ENCODE measurements at places on chromosomes 1 and 21. TPM values are rescaled to one million over a fixed set of nuclear protein-coding genes. Genes with fewer than 3 reads are reported as not detected.

Gene MAP3K21
- total RNA-seq, result 1.3 TPM

GRCh38 chr1:75471252-75471651 is 139.7 kb downstream of the SLC44A5 start:
- no peak for DNase-seq

Gene MED8
- total RNA-seq, result 79.5 TPM

DNA sequence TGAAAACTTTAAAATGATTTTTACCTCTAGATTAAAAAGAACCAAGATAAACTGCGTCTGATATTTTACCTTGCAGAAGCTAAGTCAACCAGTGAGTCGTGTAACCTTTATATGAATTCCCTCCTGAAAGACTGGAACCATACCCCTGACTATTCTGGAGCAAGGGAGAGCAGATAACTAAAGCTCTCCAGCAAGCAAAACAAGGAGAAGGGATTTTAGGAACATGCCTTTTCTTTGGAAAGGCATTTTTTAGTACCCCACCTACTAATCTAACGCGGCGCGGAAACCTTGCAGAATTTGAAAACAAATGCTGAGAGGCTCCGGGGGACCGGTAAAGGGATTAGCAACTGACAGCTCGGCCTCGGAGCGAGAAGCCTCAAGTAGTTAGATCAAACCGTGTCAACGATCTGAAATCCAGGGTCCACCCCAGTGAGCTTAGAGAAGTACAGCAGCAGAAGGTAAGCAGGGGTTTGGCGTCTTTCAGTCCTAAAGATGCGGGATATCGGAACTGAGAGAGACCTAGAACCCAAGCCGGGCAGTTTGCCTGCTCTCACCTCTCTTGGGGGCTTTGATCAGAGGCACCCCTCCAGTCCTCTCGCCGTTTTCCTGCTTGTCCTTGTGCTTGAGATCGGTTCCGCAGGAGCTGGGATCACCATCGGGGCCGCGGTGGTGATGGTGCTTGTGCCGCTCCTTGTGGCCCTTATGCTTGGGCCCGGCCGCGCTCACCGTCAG is 954 bp downstream of the RSBN1 start:
- DNase-seq, result peak; percentile 35

Gene SERTAD4
- total RNA-seq, result 31.1 TPM

Gene SLC45A1
- 1.9 TPM for total RNA-seq

DNA sequence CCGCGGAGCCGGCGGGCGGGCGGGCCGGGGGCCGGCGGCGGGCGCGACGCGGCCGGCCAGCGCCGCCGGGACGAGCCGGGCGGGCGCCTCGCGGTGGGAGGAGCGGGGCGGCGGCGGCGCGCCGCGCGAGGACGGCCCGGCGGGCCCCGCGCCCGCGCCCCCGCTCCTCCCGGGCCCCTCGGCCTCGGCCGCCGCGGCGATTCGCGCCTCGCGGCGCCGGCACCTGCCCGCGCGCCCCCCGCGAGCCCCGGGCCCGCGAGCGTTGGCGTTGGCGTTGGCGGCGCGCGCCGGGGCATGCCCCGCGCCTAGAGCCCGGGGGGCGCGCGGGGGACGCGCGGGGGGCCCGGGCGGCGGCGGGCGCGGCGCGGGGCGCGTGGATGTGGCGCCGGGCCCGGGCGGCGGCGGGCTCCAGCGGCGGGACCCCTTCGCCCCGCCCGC is at the start of gene SKI:
TSS of gene SKI (plus strand) at position 163 of the 438 bp plus-strand sequence. CDS start 448 bp downstream, outside the sequence.
- no peak for DNase-seq

DNA sequence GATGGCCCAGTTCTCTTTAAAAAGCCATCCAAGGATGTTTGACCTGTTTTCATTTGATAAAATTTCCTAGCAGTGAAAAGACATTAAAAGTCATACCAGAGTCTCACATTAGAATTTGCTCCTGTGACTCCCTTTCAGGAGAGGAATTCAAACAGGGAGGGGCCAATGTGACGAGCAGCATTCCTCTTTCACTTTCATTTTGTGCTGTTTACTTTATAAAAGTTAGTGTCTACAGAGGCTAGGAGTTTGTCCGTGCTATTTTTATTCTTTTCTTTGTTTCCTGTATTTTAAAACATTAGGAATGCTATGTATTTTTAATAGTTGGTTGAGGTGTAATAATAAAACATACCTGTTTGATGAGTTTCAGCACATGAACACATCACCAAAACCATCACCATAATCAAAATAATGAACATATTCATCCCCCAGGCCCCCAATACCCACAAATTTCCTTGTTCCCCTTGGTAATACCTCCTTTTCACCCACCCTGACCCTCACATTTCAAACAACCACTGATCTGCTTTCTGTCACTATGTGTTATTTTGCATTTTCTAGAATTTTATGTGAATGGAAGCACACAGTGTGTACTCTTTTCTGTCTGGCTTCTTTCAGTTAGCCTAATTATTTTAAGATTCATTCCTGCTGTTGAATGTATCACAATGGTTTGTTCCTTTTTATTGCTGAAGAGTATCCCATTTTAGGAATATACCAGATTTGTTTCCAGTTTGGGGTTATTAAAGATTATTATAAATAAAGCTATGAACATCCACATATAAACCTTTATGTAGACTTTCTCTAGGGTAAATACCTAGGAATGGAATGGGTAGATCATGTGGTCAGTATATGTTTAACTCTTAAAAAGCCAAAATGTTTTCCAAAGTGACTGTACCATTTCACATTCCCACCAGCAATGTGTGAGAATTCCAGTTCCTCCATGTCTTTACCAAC is 129.5 kb downstream of the TENT5C start:
- peak; percentile 73 for DNase-seq

Gene ADGRL4
- 4.7 TPM for total RNA-seq

DNA sequence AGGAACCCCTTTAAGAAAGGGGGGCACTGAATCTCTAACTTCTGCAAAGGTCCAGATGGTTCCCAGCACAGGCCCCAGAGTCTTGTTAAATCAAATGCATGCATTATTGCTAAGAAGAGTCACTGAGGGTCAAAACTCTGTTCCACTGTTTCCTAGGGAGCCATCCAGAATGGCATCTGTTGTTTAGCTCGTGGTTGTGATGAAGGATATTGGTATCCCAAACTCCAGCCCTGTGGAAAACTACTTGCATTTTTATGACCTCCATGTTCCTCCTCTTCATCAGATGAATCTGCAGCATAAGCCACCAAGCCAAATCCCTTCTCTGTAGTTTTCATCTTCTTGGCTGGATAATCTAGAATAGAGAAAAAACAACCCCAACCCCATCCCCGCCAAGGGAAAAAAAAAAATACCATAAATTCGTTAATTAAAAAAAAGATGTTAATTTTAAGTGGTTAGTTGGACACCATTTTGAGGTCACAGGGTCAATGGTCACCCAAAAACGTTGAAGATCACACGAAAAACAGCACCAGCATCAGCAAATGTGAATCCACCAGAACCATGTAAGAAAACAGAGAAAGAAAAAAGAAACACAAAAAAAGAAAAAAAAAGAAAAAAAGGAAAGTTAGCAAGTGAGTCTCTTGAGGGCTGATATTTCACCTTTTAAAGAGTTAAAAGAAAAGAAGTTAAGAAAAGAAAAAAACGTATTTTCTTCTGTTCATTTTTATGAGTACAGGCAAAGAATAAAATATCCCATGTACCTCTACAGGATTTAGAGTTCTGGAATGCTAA is 3.0 kb upstream of the RIT1 start:
- DNase-seq, result peak; percentile 83

DNA sequence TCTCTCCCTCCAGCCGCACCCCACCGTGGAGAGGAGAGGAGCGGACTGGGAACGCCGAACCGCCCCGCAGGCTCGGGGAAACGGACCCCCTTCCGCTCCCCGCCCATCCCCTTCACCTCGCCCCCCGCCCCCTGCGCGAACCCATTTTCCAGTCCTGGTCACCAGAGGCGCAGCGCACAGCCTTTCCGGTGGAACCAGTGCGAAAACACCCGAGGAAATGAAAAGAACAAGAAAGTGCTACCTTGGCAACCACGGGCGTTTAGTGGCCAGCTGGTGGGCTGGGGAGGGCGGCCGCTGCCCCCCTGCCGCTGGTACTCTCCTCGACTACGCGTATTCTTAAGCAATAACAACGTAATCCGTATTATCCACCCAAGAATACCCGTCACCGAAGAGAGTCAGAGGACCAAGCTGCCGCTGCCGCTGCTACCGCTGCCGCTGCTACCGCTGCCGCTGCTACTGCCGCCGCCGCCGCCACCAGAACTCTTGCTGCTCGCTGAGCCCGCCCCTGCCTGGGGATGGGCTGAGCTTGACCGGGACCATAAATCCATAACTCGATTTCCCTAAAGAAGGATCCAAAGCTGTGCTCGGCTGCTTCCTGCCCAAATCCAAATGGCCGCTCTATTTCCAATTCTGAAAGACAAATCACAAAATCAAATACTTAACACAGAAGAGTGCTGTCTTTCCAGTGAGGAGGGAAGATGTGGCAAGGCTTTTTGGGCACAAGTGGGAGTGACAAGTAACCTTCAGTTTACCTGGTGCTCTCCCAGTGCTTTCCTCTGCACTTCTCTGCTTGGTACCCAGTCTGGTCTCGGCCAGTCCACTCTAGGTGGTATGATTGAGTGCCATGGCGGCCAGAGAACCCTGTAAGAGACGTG is 125.2 kb upstream of the DPYD start:
- DNase-seq, result peak; percentile 39

- peak; percentile 79 for DNase-seq
Measured at GRCh38 chr1:67853704-67854103, 20.4 kb upstream of the GNG12 start.

Gene KCNA2
- under 0.01 TPM for total RNA-seq

GRCh38 chr1:17204546-17205440 is at the start of gene PADI1:
TSS of gene PADI1 (plus strand) at chr1:17205128. CDS start at chr1:17205218, 90 bp downstream.
- no peak for DNase-seq

Gene CFHR3
- not detected for total RNA-seq

Gene TAS1R1
- total RNA-seq, result under 0.01 TPM

DNA sequence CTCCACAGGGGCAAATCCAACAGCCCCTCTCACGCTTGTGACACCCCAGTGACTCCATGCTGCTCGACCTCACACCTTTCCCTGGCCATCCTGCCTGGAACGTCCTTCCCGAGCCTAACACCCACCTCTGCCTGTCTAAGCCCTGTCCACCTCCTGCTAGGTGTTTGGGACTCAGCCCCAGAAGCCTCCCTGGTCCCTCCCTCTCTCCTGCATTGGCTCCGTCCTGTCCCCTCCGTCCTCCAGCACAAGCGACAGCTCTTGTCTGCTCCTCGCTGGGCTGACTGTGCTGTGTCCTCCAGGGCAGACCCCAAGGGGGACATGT is 102.0 kb upstream of the IFFO2 start:
- no peak for DNase-seq

DNA sequence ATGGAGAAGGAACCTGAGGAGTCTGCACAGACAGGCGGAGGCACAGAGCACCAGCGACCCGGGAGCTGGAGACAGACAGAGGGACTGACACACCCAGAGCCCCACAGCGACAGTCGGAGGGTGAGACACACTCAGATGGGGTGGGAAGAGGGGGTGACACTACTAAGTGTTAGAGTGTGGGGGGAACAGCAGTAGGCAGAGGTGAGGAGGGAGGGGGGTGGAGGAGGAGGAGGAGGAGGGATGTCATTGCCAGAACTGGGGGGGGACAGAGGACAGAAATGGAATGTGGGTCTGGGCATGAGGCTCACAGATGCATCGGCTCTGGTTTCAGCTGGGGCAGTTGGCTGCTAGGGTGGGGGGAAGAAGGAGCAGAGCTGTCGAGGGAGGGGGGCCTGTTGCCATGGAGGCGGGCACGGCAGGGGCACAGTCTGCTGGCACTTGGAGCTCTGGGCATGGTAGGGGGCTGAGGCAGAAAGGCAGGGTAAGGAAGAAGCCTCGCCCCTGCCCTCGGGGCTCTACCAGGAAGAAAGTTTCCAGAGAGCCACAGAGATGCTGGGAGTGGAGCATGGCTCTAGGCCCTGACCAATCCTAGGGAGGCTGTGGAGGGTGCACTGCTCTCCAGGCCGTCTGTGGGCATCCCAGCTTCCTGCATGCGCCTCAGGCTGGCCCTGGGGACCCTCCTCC is 37.3 kb downstream of the AHDC1 start:
- DNase-seq, result no peak

DNA sequence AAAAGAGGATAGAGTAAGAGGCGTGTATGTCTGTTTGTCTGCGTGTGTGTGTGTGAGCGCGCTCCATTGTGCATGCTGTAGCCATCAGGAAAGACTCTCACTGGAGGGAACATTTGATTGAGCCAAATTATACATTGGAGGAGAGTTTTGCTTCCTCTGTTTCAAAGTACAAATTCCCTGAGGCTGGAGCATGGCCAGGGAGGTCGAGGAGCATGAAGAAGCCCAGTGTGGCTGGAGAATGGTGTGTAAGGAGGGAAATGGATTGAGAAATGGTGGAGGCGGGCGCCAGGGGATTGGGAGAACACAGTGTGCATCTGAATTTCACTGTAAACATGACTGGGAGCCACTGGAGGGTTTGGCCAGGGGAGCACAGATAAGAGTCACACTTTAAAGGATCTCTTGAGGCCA is 22.1 kb upstream of the EFNA1 start:
- DNase-seq, result no peak

- no peak for DNase-seq
Measured at GRCh38 chr1:106268070-106268469, 788.4 kb upstream of the PRMT6 start.

- peak; percentile 53 for DNase-seq
Measured at GRCh38 chr1:41751804-41752513, 166.8 kb downstream of the HIVEP3 start.

Gene UTP11
- total RNA-seq, result 55.7 TPM

DNA sequence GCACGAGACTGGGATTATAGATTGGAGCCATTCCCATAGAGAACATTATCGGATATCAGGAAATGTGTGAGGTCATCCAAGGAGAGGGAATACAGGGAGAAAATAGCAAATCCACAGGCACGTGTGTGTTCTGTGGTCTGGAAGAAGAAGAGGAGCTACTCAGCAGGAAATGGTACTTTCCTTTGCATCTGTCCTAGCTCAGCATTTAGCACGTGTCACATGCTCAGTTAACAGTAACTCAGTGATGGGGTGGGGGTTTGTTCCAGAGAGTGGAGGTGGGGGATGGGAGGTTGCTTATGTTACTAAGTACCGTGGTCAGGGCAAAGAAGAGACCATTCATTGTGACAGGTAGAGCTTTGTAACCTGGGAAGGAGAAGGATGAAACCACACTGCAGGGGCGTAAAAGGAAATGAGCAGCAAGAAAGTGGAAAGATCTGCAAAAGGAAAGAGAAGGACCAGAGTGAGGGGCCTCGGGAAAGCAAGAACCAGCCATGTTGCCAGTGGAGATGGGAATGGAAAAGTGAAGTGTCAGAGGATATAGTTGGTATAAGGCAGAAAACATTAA is 100.4 kb downstream of the ATP5PO start:
- DNase-seq, result no peak

DNA sequence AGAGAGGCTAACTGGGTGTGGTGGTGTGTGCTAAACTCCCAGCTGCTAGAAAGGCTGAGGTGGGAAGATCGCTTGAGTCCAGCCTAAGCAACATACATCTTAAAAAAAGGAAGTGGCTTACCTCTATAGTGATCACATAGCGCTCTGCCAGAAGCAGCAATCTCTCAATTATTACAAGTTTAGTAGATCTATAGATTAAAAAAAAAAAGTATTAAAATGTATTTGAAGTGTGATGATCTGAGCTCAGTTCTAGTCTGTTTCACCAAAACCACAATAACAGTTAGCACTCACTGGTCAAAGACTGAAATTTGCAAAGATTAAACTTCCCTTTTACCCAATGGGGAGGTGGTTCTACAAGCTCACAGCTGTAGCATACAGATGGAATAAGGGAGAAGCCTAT is 76.3 kb downstream of the USP24 start:
- no peak for DNase-seq

Gene CD244
- total RNA-seq, result not detected

Gene VAV3
- 0.43 TPM for total RNA-seq

All from fibroblast of villous mesenchyme (primary cell).